ENCODE measurements at places on chromosomes 7 and 10.
A peak's percentile ranks its signal among the peaks of the same experiment; 100 is the strongest.

GRCh38 chr7:133108023-133108422 lies 26.1 kb upstream of the CHCHD3 start:
- no peak for DNase-seq

DNA sequence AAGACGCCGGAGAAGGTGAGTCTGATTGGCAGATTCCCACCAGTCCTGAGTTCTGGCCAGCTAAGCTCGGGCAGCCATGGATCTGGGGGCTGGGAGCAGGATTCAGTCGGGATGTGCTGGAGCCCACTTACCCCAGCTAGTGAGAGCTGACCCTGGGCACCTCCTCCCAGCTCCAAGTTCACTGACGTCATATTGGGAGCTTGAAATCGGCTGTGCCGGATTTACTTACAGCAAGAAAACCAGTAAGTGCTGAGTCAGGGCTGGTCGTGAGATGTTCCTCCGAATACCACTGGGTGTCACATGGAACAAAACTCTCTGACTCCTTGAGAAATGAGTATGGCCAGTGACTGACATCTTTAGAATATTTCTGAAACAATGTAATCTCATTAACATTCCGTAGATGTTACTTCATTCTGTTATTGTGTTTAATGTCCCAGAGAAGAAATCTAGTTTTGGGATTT lies 621.2 kb downstream of the SDK1 start:
- no peak for DNase-seq

- no peak for DNase-seq
Measured at GRCh38 chr10:113422371-113422770, 130.5 kb upstream of the HABP2 start.

DNA sequence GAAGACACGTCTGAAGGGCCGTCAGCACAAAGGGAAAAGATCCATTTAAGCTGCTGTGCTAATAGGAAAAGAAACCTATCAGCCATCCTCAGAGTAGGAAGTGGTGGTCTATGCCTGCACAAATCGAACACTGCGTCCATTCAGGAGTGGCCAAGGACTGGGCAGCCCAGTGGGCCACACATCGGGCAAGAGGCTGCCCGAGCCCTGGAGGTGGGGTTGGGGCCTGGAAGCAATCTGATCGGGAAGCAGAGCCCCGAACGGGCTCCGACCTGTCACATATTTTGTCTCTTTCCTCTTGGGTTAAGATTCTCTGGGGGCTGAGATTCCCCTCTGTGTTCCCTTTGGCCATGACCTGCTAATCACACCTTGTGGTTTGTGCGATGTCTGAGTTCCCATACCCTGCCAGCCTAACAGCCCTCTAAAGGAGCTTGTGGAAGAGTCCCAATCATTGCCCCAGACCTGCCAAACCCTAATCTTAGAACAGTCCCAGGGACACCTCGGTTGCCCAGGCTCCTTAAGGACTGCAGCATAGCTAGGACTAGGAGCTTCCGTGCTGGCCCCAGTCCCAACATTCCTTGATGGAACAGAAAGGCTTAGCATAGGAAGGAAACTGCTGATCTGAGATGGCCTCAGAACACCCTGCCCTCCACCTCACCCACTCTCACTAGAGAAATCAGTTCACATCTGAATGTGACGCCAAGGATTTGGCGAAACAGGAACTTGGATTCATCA lies 77.9 kb upstream of the SAMD8 start:
- DNase-seq = no peak

DNA sequence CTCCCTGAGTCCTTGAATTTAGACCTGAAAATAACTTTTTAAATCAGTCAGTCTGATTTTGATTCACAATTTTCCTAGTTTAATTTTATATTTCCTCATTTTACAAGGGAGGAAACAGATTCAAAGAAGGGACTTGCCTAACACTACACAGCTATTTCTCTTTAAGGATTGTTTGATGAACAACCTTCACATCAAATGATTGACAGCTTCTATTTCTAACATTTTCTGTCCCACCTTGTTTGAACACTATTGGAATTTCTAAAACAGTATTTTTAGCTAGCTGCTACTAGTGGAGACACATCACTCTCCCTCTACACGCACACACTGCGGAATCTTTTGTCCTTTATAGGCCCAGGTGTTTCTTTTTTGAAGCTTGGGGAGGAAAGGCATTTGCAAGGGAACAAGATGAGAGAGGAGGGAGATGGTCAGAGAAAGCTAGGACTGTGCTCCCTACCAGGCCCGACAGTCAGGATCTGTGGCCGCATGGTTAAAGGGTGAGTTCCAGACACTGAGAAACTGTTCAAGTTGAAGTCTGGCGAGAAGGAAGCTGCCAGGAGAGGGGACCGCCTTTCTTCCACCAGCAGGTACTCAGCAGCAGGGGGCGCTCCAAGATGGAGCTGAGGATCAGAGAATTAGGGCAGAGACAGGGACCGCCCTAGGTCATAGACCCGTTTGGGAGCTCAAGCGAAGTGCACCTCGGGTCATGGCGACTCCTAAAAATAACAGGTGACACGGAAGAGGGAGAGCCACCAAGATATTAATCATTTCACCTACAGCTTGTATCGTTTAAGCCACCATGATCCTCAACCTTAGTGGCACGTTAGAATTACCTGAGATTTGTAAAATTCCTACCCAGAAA lies 49.7 kb downstream of the DNAJC12 start:
- DNase-seq = peak; percentile 46

- DNase-seq = no peak
Measured at GRCh38 chr10:14001298-14002040, 329.3 kb downstream of the FRMD4A start.

- no peak for DNase-seq
Measured at GRCh38 chr10:124008187-124008586, 85.2 kb downstream of the CHST15 start.

- no peak for DNase-seq
Measured at GRCh38 chr10:15813415-15813814, 46.9 kb downstream of the MINDY3 start.

DNA sequence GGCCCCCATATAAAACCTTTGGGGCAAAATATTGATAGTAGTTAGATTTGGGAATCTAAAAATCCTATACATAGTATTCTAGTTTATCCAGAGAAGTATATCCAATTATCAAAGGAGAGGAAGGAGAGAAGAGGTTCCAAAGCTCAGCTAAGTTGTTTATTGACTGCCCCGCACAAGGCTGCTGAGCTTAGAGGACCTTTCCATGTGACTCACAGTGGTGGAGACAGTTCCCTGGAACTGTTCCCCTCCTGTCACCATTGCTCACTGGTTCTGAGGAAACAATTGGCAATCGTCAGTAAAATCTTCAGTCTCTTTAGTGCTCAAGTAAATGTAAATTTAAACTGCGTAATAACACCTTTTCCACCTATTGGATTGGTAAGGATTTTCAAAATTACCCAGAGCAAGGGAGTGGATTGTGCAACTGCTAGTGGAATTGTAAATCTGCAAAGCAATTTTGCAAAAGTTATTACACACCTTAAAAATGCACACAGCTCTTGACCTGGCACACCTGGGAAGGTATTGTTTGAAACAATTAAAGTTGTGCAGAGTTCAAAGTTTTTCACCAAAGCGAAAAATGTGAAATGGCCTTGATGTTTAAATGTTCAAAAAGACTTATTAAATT lies 63.1 kb downstream of the EEPD1 start:
- no peak for DNase-seq

- DNase-seq = no peak
Measured at GRCh38 chr10:11284291-11285085, 266.8 kb downstream of the CELF2 start.

- DNase-seq = no peak
Measured at GRCh38 chr7:156173346-156173745, 361.1 kb upstream of the SHH start.

GRCh38 chr10:13960603-13961002 lies 370.1 kb downstream of the FRMD4A start:
- DNase-seq = no peak

- peak; percentile 44 for DNase-seq
Measured at GRCh38 chr10:102504179-102504975, 605 bp downstream of the SUFU start.

GRCh38 chr10:98235846-98236245 lies 32.1 kb downstream of the LOXL4 start:
- DNase-seq = no peak

DNA sequence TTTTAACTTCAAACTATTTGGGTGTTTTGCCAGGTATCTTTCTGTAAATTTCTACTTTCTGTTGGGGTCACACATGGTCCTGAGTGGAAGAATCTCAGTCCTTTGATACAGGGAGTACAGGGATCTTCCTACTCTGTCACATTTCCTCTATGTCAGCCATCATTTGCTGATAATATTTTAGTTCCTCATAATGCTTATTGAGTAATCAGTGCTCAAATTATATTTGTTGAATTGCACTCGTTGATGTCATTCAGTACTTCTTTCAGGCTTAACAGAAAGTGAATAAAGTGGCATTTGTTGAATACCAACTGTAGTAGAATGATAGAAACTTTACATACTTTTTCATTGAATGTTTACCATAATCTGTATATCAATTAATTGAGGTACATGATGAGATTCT lies 31.9 kb downstream of the WDR11 start:
- DNase-seq = no peak

GRCh38 chr7:45189151-45189970 lies 31.8 kb downstream of the RAMP3 start:
- DNase-seq = no peak

DNA sequence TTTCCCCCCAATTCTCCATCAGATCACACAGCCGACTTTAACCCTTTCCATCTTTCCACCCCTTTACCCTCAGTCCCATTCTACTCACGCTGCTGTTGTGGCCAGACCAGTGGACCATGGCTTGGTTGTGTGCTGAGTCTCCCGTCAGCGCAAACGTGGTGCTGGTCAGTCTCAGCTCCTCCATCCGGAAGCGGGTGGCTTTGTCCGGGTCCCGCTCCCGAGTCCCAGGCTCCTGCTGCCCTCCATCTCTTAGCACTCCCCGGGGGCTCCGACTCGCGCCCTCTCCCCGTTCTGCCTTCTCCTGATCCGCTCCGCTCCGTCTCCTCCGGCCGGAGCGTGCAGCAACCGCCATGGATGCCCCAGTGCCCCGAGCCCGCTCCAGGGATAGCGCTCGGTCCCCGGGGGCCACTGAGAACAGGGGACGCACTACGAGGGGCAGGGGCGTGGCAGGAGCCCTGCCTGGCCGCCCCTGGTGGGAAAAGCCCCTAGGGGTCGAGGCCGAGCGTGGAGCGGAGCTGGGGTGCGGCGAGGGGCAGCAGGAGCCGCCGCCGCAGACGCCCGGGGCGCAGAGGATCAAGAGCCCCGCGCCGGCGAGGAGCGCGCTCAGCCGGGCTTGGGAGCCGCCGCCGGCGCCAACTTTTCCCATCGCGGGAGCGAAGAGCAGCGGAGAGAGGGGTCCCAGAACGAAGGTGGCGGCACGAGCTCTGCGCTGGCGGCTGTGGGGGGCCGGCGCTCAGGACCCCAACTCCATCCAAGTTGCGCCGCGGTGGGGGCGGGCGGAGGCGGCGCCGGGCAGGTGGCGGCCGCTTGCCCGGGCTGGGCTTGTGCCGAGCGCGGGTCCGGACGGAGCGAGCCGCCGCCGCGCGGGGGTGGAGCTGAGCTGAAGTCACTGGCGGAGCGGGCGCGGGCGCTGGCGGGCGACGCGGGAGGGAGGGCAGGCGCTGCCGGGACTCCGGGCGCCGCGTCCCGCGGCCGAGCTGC lies at the start of gene SORCS1:
Gene SORCS1, minus strand, starts transcription at position 826 of the 981 bp plus-strand sequence.
- no peak for DNase-seq

DNA sequence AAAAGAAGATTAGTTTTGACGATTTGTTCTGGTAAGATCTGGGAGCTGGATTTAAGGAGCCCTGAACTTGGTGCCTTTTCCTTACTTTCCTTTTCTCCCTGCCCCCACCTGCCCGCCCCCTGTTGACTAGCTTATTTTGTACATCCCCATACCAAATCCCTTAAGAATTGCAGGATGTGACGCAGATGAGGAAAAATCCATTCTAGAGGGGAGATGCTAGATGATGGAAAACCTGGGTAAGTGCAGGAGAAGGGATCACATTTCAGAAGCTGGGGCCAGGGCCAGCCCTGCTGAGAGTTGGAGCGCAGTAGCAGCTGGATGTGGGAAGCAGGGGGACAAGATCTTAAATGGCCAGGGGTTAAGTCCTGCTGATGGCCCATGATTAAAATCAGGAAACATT lies 93.9 kb downstream of the CCDC3 start:
- DNase-seq = no peak
